Anterior cingulate cortex (tissue), 58 donors: ENCODE measurements at places on chromosomes 7 and 10.

- DNase-seq, result no peak
Measured at GRCh38 chr7:152887778-152888177, 128.2 kb downstream of the ACTR3B start.

- no peak for DNase-seq
Measured at GRCh38 chr10:17811146-17811865, 2.2 kb downstream of the MRC1 start.

- no peak for DNase-seq
Measured at GRCh38 chr10:63672491-63672890, 151.3 kb downstream of the REEP3 start.

DNA sequence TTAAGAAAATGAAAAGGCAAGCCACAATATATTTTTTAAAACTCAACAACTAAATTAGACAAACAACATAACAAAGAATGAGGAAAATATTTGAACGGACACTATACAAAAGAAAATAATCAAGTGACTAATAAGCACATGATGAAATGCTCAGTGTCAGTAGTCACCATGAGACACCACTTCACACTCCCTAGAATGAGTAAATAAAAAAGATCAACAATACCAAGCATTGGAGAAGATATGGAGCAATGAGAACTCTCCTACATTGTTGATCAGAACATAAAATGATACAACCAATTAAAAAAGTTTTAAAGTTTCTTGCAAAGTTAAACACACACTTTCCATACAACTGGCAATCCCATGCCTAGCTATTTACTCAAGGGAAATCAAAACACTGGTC is 222.2 kb downstream of the C7orf25 start:
- DNase-seq, result no peak

DNA sequence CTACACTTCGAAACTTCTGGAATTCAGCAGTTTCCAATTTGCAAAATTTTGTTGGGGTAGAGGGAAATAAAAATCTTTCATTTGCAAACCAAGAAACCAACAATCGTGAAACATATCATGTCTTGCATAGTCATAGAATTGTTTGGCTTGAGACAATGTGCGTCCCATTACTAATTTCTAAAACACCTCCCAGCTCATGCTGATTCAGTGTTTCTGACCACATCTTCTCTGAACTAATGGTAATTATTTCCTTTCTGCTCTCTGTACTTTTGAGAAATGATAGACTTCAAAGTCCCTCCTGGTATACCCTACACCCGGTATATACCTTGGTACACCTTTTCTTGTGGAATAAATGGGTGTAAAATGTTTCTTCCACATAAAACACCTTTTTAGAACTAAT is 41.8 kb upstream of the TSPAN13 start:
- DNase-seq, result no peak

DNA sequence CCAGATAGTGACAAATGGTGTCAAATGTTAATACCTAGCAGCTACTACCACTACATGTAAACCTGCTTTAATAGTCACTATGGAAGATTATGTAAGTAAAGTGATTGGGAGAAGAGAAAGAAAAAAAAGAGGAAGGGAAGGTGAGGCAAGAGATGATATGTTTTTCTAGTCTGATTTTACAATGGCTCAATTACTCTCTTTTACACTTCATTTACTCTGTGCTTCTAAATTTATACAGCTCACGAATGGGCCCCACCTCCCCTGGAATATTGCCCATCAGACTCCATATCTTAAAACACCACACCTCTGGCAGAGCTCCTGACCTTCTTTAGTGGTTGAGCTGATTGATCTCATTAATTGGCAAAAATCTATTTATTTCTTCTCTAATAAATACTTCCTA is 28.0 kb upstream of the IKZF1 start:
- DNase-seq, result no peak

- no peak for DNase-seq
Measured at GRCh38 chr7:33705333-33705833, 200.0 kb upstream of the BMPER start.

- no peak for DNase-seq
Measured at GRCh38 chr10:116673866-116674265, 53.1 kb downstream of the PNLIPRP2 start.

DNA sequence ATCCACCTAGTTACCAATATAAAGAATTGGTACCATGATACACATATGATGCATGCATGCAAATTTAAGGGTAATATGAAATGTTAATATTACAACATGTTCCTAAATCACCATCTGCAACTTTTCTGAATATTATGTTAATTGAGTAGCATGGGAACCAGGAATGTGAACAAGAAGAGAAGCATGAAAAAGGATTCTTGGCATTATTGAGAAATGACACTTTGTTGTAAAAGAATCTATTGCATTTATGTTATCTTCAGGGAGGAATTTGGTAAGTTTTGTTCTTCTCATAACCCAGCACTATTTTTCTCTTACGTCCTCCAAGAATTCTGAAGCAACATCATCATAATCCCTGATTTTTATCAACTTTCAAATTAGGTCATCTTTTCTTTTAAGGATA is 159.9 kb upstream of the SLC25A13 start:
- DNase-seq, result no peak
